ENCODE measurements at places on chromosomes 16 and 17.
A peak's percentile ranks its signal among the peaks of the same experiment; 100 is the strongest.

GRCh38 chr16:15049581-15050180, 6.2 kb downstream of the NTAN1 start:
- no peak for DNase-seq

GRCh38 chr17:34519282-34519681, 60.1 kb upstream of the TMEM132E start:
- DNase-seq = no peak

DNA sequence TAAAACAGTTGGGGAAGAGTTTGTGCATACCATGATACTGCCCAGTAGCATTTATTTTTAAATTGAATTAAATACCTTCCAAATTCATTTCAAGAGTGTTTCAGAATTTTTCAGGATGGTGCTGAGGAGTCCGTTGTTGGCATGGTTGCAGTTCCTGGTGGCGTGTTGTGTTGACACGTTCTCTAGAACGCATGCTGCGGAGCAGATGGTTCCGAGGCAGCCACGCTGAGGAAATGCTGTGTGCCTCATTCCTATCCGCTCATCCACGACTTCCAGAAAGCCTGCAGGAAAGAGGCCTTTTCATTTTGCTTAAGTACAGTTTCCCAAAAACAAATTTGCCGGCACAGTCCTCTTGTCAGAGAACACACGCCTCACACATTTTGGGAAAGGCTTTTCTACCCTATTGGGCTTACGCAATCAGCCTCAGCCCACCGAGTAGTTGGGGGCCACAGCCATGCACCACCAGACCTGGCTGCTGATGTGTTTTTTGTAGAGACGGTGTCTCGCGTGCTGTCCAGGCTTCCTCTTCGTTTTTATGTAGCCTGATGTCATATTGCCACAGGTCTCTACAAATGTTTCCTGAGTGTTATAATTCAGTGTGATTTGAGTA, 32.1 kb upstream of the IL17C start:
- no peak for DNase-seq

GRCh38 chr17:82414548-82415281, 3.4 kb upstream of the HEXD start:
- DNase-seq = peak; percentile 87

- no peak for DNase-seq
Measured at GRCh38 chr17:82957961-82958561, 118.2 kb upstream of the ZNF750 start.

DNA sequence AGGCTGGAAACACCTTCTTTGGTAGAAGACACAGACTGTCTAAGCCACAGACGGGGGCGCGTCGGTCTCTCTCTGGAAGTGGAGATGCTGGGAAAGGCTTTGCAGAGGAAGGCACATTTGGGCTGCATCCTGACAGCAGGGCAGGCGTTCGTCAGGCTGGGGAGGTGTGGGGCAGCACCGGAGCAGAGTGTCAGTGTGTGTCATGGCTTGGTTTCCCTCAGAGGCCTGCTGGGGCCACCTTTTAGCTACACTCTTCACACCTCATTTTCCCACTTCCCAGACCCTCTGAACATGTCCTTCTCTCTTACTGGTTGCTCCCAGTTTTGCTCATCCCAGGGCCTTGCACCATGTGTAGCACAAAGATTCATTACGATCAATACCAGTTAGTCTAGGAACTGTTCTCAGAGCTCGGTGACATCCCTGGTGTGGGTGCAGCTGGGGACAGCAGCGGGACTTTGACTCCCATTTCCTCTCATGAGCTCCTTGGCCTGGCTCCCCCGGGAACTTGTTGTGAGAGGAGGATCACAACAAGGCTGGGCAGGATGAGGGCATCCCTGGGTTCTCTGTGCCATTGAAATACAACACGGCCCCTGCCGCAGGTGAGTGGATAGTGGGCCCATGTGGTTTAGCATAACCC, 33.1 kb downstream of the SMARCE1 start:
- no peak for DNase-seq

GRCh38 chr17:1067282-1067956, 70.5 kb downstream of the TIMM22 start:
- DNase-seq = no peak

- DNase-seq = no peak
Measured at GRCh38 chr16:48269011-48269410, 21.7 kb upstream of the ABCC11 start.

- DNase-seq = peak; percentile 89
Measured at GRCh38 chr16:88941913-88942909, 34.8 kb downstream of the CBFA2T3 start.

DNA sequence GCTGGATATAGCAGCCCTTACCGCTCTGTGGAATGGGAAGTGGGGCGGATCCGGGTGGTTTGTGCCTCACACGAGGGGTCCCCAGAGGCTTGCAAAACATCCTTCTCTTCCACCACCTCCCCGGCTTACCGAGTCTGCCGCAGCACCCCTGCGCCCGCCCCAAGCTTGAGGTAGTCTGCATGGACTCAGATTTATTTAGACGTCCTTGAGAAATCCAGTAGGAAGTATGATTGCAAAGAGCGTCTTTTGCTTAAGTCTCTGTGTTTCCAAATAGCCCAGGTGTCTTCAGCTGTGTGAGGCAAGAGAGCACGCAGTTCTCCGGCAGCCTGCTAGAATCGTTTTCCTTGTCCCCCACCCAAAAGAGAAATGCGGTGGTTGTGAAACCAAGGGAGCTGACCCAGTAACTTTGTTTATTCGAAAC, 2.4 kb downstream of the KIAA0513 start:
- no peak for DNase-seq

DNA sequence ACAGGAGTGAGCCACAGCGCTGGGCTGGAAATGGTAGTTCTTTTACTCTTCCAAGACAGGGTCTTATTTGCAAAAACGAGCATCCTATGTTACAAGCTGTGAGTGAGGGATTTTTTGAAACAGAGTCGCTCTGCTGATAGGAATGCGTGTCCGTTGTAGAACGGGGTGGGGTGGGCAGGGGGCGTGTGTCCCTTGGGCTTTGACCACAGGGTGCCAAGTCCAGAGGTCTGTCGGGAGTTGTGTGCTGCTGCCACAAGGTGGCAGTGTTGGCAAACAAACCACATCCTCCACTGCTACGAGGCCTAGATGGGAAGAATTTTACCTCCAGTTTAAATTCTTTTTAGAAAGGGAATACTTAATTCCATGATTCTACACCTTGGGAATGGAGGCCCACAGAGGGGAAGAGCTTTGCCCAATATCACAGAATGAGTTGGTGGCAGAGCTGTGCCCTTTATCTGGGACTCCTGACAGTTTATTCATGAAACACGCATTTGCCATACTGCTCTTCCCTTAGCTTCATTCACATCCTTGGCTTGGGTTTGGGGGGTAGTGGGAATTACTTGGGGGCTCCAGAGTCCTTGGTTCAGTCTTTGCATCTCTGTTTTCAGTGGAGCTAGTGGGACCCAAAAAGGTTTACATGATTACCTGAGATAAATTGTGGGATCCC, 30.6 kb upstream of the ETV4 start:
- DNase-seq = peak; percentile 72

- DNase-seq = no peak
Measured at GRCh38 chr16:48607056-48607825, 2.7 kb downstream of the N4BP1 start.

DNA sequence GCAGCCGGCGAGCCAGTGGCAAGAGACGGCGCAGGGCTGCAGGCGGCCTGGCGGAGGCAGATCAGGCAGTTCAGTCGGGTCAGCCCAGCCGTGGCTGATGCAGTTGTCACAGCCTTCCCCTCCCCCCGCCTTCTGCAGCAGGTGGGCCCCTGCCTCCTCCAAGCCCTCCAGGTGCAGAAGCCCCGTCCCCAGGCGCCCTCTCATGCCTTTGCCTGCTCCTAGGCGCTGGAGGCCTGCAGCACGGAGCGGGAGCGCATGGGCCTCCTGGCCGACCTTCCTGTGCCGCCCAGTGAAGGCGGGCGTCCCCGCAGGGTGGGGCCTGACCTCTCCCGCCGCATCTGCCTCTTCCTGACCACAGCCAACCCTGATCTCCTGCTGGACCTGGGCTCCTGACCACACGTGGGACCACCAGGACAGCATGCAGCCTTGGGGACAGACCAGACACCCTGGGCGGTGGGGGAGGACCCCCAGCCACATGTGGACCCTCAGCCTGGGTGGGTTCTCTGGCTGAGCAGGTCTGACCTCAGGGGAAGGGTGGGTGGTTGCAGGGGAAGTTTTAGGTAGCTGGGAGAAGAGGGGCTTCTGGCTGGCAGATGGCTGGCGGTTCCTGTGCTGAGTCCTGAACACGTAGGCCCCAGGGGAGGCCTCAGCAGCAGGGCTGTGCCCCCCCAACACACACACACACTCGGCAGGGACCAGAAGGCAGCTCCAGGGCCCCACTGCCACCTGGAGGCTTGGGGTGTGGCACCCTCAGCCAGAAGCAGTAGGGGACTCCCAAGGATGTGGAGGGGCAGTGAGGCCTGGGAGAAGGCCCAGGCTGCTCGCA, 3.1 kb upstream of the MRPS34 start:
- DNase-seq = peak; percentile 18

Measured in Right ventricle myocardium inferior (tissue), 1 donor.